ENCODE measurements at places on chromosomes 12 and 14. TPM values are rescaled to one million over a fixed set of nuclear protein-coding genes. Genes with fewer than 3 reads are reported as not detected.

Gene RNF212B
- total RNA-seq = not detected

Gene FOXJ2
- total RNA-seq = 20.3 TPM

Gene ADAMTS20
- not detected for total RNA-seq

Gene KRT2
- not detected for total RNA-seq

Gene ADCY4
- total RNA-seq = 54.5 TPM

Gene ZC2HC1C
- 4.5 TPM for total RNA-seq

Gene DHRS2
- 0.61 TPM for total RNA-seq

Gene PTGES3
- 168 TPM for total RNA-seq

Gene POLR3B
- 11.3 TPM for total RNA-seq

- no peaks in the 10 kb centered on the region for H3K36me3 ChIP-seq
- H3K27ac ChIP-seq = no peak overlapping the region
- H3K4me1 ChIP-seq = peaks cover 9% of the 10 kb centered on the region
- no peak for DNase-seq
Observed at GRCh38 chr14:65432361-65432948, 19.9 kb downstream of the FUT8 start.

GRCh38 chr12:117408161-117408791, 46.9 kb upstream of the NOS1 start:
- peak overlapping the region; percentile 26 for H3K27ac ChIP-seq
- no peaks in the 10 kb centered on the region for H3K27me3 ChIP-seq
- H3K36me3 ChIP-seq = no peaks in the 10 kb centered on the region
- peaks cover 10% of the 10 kb centered on the region for H3K4me1 ChIP-seq
- peak; percentile 70 for DNase-seq

DNA sequence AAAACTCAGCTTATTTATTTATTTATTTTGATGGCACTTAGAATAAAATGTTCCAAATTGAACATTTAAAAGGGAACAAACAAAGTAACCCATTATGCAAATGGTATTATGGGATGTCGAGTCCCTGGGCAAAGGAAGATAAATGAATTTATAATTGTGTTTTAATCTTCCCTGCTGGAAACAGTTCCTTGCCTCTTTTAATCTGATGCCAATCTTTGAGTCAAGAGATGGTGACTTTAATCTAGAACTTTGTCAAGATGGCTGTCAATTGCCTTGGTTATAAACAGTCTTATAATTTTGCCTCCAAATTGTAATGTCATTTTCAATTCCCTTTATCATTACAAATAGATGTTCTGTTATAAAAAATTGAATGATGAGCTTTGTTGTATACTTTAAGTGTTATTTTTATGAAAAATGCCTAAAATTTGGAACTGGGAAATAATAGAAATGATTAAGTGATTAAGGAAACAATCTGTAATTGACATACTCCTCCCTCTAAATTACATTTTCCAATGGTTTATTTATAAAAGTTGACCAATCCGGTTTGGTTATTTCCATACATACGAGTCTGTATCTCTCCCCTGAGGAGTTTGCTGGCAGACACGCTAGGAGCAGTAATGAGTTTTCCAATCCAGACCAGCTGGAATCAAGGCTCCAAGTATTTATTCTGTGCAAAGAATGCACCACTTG, 134.9 kb upstream of the FRMD6 start:
- H3K36me3 ChIP-seq = no peaks in the 10 kb centered on the region
- H3K27ac ChIP-seq = no peak overlapping the region
- H3K4me3 ChIP-seq = no peak overlapping the region
- H3K4me1 ChIP-seq = no peaks in the 10 kb centered on the region

GRCh38 chr14:77306416-77306815, 14.3 kb downstream of the POMT2 start:
- no peaks in the 10 kb centered on the region for H3K27me3 ChIP-seq
- no peak overlapping the region for H3K4me3 ChIP-seq
- H3K4me1 ChIP-seq = no peaks in the 10 kb centered on the region
- no peak overlapping the region for H3K27ac ChIP-seq

GRCh38 chr12:26845057-26845666, 12.2 kb upstream of the ITPR2 start:
- peak overlapping the region; percentile 34 for H3K27ac ChIP-seq
- no peaks in the 10 kb centered on the region for H3K27me3 ChIP-seq
- H3K4me1 ChIP-seq = peaks cover 15% of the 10 kb centered on the region
- H3K4me3 ChIP-seq = no peak overlapping the region

GRCh38 chr12:121678716-121679300, 9.4 kb upstream of the MORN3 start:
- H3K36me3 ChIP-seq = no peaks in the 10 kb centered on the region
- no peak for DNase-seq
- no peaks in the 10 kb centered on the region for H3K27me3 ChIP-seq

GRCh38 chr14:95895720-95896119, 19.1 kb downstream of the TUNAR start:
- H3K4me3 ChIP-seq = no peak overlapping the region
- H3K27me3 ChIP-seq = no peaks in the 10 kb centered on the region
- no peaks in the 10 kb centered on the region for H3K36me3 ChIP-seq
- no peak overlapping the region for H3K27ac ChIP-seq
- no peaks in the 10 kb centered on the region for H3K4me1 ChIP-seq

DNA sequence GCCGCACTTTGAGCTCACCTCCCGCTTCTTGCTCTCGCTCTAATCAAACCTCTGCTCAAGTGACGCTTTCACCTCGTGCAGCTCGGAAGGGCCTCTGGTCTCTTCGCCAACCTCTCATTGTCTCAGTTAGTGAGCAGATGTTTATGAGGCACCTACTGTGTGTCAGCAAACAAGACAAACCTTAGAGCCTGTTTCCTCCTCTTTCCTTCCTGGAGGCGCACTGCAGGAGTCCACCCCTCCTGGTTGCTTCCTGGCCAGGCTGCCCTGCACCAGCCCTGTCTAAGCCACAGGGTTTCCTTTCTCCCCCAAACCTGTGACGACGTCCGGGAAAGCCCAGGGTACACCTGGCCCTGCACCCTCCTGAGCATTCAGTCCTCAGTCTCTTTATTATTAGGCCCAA, 84.2 kb downstream of the PHETA1 start:
- H3K36me3 ChIP-seq = no peaks in the 10 kb centered on the region
- no peak for DNase-seq
- H3K4me3 ChIP-seq = no peak overlapping the region
- H3K4me1 ChIP-seq = no peaks in the 10 kb centered on the region
- no peak overlapping the region for H3K27ac ChIP-seq
- no peaks in the 10 kb centered on the region for H3K27me3 ChIP-seq

DNA sequence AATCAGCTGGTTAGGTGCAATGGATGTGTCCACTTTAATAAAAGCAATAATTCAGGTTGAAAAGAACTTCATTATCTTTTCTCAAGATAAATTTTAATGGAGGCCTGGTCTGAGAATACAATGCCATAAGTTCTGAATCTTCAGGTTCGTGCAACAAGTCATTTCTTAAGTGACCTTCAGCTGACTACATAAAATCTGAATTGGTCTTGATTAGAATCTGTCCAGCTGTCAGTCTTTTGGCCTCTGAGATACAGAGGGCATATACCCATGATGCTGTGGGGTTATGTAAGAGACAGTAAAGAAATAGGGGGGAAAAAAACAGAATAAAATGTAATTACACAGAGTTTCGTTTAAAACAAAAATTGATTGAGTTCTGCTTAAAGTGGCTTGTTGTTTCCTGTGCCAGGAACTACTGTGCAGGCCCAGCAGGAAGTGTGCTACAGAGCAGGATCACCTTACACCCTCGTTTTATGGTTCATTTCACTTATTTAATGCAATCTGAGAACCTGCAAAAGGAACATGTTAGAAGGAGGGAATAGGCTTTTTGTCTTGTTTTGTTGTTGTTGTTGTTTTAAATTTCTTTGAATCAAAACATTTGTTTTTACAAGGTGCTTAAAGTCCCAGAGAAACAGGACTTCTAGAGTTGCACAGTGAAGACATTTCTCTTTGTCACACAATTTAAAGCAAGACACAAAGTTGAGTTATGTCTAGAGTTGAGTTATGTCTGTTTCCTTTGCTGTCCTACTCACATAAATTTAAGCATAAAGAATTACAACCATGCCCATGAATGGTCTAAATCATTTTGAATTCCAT, 64.2 kb downstream of the LGR5 start:
- no peak overlapping the region for H3K27ac ChIP-seq
- no peaks in the 10 kb centered on the region for H3K27me3 ChIP-seq
- H3K4me1 ChIP-seq = no peaks in the 10 kb centered on the region
- DNase-seq = no peak
- no peaks in the 10 kb centered on the region for H3K36me3 ChIP-seq

GRCh38 chr14:53381895-53382294, 228.8 kb upstream of the DDHD1 start:
- no peaks in the 10 kb centered on the region for H3K36me3 ChIP-seq
- no peak overlapping the region for H3K4me3 ChIP-seq
- no peaks in the 10 kb centered on the region for H3K27me3 ChIP-seq
- no peaks in the 10 kb centered on the region for H3K4me1 ChIP-seq
- H3K27ac ChIP-seq = no peak overlapping the region
- DNase-seq = no peak

- H3K27me3 ChIP-seq = peaks cover 40% of the 10 kb centered on the region
- peaks cover 14% of the 10 kb centered on the region for H3K4me1 ChIP-seq
- DNase-seq = peak; percentile 94
- H3K36me3 ChIP-seq = no peaks in the 10 kb centered on the region
- H3K4me3 ChIP-seq = no peak overlapping the region
Observed at GRCh38 chr12:53746592-53747092, 5.1 kb downstream of the CISTR start.

GRCh38 chr12:27790179-27790578, 10.1 kb upstream of the MANSC4 start:
- no peaks in the 10 kb centered on the region for H3K4me1 ChIP-seq
- no peak overlapping the region for H3K27ac ChIP-seq

GRCh38 chr14:94237983-94238382, 55.1 kb downstream of the SERPINA10 start:
- H3K36me3 ChIP-seq = no peaks in the 10 kb centered on the region
- no peaks in the 10 kb centered on the region for H3K4me1 ChIP-seq
- no peak overlapping the region for H3K27ac ChIP-seq
- no peak for DNase-seq

DNA sequence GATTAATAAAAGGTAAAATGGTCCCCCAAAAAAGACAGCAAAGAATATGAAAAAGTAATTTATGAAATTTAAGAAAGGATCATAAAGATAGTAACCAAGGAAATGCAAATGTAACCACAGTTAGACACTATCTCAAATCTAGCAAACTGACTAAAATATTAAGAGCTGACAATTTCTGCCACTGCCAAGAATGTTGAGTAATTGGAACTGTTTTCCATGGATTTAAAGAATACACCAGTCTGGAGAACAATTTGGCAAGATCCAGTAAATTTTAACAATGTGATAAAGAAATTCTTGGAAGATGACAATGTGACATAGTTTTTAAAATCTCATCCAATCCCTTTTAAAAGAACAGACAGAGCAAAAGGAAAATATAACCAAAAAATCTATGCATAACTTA, 798.0 kb upstream of the MGAT4C start:
- DNase-seq = no peak
- H3K36me3 ChIP-seq = no peaks in the 10 kb centered on the region
- H3K27me3 ChIP-seq = no peaks in the 10 kb centered on the region
- H3K27ac ChIP-seq = no peak overlapping the region

DNA sequence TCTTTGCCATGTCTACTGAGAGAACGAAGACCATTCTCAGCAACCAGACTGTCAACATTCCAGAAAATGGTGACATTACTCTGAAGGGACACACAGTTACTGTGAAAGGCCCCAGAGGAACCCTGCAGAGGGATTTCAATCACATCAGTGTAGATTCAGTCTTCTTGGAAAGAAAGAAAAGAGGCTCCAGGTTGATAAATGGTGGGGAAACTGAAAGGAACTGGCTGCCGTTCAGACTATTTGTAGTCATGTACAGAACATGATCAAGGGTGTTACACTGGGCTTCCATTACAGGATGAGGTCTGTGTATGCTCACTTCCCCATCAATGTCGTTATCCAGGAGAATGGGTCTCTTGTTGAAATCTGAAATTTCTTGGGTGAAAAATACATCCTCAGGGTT, 29.7 kb upstream of the PSMA6 start:
- no peaks in the 10 kb centered on the region for H3K4me1 ChIP-seq
- H3K4me3 ChIP-seq = no peak overlapping the region
- no peak for DNase-seq
- no peaks in the 10 kb centered on the region for H3K36me3 ChIP-seq
- no peak overlapping the region for H3K27ac ChIP-seq

DNA sequence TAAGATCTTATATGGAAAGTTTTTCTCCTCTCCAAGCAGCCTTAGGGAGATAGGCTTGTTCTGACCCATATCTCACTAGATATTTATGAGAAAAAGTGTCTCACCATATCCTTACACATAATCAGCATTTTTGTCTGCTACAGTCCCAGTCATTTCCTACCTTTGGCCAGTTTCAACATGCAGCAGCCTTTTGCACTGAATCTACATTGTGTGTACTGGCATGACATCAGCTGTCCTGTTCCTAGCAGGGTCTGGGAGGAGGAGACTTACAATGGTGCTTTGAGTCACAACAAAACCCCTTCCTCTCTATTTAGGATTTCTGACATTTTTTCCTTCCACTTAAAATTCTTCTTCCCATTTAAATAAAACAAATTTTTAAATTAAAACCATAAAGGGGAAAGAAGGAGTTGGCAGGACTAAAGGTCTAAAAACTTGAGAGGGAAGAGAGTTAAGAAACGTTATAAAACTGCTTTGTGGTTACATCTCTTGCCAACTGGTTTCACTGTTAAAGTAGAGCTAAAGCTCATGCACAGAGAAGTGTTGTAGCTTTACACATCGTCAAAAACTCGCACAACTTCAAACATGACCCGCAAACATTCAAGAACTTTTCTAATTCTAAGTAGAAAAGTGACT, 53.3 kb upstream of the CERS5 start:
- peak overlapping the region; percentile 76 for H3K27ac ChIP-seq
- H3K27me3 ChIP-seq = no peaks in the 10 kb centered on the region
- no peaks in the 10 kb centered on the region for H3K36me3 ChIP-seq

DNA sequence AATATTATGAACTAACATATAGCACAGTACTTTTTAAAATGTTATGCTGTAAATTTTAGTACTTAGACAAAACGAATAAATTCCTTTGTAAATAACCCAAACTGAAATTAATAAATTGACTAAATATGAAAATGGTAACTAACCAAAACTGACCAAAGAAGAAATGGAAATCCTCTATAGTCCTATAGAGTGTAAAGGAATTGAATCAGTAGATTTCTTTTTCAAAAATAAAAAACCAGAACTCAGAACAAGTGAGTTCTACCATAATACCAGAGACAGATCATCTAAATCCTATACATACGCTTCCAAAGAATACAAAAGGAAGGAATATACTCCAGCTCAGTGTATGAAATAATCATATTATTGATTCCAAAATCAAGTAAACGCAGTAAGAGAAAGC, 39.8 kb downstream of the TMPRSS12 start:
- no peaks in the 10 kb centered on the region for H3K4me1 ChIP-seq
- no peak for DNase-seq
- H3K4me3 ChIP-seq = no peak overlapping the region

DNA sequence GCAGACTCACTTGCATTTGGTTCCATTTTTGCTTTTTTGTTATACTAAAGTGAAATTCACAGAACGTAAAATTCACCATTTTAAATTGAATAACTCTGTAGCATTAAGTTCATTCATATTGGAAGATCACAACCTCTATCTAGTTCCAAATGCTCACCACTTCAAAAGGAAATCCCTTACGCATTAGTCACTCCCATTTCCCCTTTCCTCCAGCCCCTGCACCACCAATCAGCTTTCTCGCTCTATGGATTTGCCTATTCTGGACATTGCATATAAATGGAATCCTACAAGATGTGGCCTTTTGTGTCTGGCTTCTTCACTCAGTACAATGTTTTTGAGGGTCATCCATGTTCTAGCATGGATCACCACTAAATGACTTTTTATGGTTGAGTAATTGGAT, 294.5 kb downstream of the KSR2 start:
- no peak for DNase-seq
- H3K4me3 ChIP-seq = no peak overlapping the region
- H3K27me3 ChIP-seq = no peaks in the 10 kb centered on the region
- H3K27ac ChIP-seq = no peak overlapping the region
- no peaks in the 10 kb centered on the region for H3K4me1 ChIP-seq
- H3K36me3 ChIP-seq = no peaks in the 10 kb centered on the region

Measured in upper lobe of right lung (tissue), 1 donor.